ENCODE measurements at places on chromosomes 16 and 17. TPM values are rescaled to one million over a fixed set of nuclear protein-coding genes. Genes with fewer than 3 reads are reported as not detected.

COX4I1 gene
- total RNA-seq = 775 TPM

NETO2 gene
- total RNA-seq = 5.6 TPM

SLC38A8 gene
- not detected for total RNA-seq

ADAP2 gene
- total RNA-seq = 1.3 TPM

AARS1 gene
- total RNA-seq = 77.0 TPM
